Stimulated activated naive CD4-positive, alpha-beta T cell (primary cell): ENCODE measurements at places on chromosomes 7 and 10.

DNA sequence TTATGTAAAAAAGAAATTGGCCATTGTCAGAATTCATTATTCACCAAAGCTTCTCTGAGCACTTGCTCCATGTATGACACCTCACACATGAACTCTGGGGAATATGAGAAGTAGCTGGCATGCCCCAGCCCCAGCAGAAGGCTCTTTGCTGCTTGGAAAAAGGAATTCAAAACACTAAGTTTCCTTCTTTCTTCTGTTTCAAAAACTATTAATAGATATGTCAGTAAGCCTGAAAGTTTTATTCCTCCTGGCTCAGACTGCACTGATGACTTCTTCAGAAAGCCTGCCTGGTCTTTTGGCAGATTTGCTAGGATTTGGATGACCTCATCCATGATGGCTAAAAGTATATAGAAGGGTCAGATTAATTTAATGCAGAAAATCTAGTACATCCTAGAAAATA is 511.0 kb downstream of the GFRA1 start:
- no peak for DNase-seq

GRCh38 chr10:124105594-124105993 is 12.2 kb upstream of the CHST15 start:
- DNase-seq = no peak

GRCh38 chr7:27177795-27178320 is 3.7 kb upstream of the HOXA10 start:
- DNase-seq = no peak

- DNase-seq = no peak
These were observed 60.8 kb upstream of the HECTD2 start for GRCh38 chr10:91349381-91349780.

GRCh38 chr10:128729910-128730420 is 603.7 kb upstream of the MKI67 start:
- DNase-seq = no peak

GRCh38 chr10:26574783-26575182 is 122.7 kb upstream of the PDSS1 start:
- no peak for DNase-seq

GRCh38 chr7:132113536-132114371 is 462.5 kb downstream of the PLXNA4 start:
- no peak for DNase-seq

DNA sequence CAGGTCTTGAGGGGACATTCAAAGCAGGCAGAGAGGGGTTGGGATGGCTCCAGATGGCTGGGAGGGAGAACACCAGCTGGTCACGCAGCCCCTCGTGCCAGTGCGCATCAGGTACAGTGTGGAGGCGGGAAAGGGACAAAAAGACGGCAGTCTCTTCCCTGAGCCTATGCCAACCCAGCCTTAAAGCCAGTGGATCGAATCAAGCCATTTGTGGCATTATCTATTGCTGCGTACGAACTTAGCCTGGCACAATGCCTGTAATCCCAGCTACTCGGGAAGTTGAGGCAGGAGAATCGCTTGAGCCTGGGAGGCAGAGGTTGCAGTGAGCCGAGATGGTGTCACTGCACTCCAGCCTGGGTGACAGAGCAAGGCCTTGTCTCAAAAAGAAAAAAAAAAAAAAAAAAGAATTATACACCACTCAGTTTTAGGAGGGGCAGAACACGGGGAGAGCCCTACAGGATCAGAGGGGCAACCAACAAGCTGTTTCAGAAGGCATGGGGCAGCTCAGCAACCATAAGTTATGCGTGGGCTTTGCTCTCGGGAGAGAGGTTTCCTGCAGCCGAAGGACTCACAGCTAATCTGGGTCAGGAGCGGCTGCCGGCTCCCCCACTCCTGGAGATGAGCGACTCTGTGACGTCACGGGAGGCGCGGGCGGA is 356 bp upstream of the NDUFB2 start:
- peak; percentile 92 for DNase-seq

- no peak for DNase-seq
These were observed 28.2 kb downstream of the PFKP start for GRCh38 chr10:3095373-3096139.

DNA sequence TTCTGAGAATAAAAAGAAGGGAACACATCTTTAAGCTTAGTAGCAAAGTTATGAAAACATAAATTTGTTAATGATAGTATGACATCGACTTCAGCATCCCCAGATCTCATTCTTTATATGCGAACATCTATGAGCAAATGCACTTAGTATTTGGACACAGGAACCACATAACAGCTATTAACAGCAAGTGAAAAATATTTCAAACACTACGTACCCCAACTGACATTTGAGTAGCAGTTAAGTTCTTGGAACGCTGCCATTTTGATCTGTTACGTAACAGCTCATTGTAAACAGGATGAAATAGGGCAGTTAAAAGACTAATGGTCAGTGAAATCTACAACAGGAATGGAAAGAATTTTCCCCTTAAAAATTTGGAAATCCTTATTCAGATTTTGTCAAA is 428.9 kb downstream of the TNS3 start:
- DNase-seq = no peak

GRCh38 chr7:93821463-93821862 is 69.1 kb downstream of the TFPI2 start:
- DNase-seq = no peak

- DNase-seq = no peak
These were observed 69.9 kb downstream of the FAM204A start for GRCh38 chr10:118272149-118272721.

DNA sequence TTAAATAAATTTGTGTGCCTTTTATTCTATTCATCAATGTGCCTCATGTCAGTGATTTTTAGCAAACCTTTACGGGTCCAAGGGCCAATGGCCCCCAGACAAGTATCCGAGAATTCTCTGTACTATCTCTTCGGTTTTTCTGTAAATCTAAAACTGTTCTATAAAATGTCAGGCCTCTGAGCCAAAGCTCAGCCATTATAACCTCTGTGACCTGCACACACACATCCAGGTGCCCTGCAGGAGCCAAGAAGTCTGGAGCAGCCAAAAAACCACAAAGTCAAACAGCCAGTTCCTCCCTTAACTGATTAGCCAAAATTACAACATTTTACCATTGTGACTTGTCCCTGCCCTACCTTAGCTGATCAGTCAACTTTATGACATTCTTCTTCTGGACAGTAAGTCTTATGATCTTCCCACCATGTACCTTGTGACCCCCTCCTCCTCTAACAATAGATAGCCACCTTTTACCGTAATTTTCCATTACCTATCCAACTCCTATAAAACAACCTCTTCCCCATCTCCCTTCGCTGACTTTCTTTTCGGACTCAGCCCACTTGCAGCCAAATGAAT is 363.8 kb downstream of the SEMA3D start:
- DNase-seq = no peak

GRCh38 chr7:44244282-44244681 is 43.5 kb downstream of the YKT6 start:
- no peak for DNase-seq

- no peak for DNase-seq
These were observed 5.7 kb downstream of the PSMG3 start for GRCh38 chr7:1563981-1564602.

DNA sequence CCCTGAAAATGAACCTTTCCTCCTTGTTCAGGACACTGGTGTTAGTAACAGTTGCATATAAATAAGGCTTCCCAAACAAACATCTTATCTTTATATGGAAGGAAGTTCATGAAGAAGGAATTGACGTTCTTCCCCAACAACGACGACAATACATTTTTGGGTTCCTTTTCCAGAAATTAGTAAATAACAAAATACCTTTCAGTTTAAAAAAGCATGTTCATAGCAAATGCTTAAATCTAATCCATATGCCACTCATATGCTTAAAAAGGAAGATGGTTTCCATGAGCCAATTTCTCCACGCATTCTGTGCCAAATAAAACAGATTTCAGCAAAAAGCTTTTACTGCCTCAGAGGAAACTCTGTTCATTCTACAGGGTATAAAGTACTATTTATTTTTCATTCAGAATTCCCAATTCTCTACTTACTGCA is 182.6 kb downstream of the COBL start:
- no peak for DNase-seq

GRCh38 chr10:26555719-26556368 is 117.7 kb downstream of the APBB1IP start:
- DNase-seq = no peak

- no peak for DNase-seq
These were observed 306.5 kb upstream of the NEBL start for GRCh38 chr10:21203473-21204107.

- DNase-seq = no peak
These were observed 5.4 kb downstream of the ANKIB1 start for GRCh38 chr7:92251181-92251580.

GRCh38 chr7:2782121-2782520 is 62.0 kb downstream of the GNA12 start:
- no peak for DNase-seq

- no peak for DNase-seq
These were observed 143.5 kb upstream of the ASAH2 start for GRCh38 chr10:50394832-50395231.

DNA sequence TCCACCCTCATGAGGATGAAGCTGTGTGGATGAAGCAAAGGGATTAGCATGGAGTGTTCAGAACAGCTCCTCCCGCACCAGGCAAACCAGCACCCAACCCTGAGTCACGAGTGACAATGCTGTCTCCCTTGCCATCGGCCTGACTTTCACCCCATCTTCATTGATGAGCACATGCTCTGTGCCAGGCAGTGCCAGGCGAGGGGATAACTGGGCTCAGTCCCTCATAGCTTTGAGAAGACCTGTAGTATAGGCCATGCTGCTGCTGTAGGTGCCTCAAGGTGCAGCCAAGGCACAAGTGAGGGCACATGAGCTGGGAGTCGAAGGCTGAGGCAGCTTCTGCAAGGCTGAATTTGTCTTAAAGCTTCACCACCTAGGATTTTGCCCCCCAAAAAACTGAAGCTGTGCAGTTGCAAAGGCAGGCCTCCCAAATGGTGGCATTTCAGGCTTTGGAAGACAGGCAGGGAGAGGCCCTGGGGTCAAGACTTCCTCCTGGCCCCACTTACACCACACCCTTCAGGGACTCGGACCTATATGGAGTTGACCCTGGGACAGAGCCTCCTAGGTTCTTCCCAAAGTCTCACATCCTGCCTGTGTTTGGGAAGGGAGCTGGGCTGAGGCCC is 54.2 kb upstream of the GDF10 start:
- no peak for DNase-seq

DNA sequence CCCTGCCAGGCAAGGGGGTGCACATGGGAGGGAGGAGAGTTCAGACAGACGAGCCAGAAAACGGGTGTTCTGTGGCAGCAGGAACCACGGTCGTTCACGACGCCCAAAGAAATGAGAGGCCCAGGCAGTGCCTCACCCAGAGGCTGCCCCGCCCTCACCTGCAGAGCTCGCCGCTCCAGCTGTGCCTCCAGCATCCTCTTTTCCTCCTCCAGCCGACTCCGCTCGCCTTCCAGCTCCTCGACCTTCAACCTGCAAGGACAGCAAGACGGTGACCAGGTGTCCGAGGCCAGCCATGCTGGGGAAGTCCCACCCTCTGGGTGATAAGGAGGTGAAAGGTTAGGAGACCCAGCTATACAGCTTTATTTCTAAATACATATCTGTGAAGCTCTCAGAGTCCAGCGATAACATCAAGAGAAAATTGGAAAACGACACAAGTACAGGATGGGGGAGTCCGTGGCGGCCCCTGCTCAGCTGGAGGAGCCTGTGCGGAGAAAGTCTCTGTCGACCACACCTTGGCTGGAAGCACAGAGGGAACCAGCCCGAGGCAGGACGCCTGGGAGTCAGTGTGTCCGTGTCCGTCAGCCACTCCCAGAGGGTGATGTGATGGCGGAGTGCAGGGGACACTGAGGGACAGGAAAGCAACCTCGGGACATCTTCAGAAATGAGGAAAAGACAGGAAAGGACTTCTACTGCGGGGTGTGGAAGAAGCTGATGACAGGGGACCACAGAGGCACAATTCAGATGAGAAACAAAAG is 275.1 kb downstream of the MAD1L1 start:
- DNase-seq = no peak

- DNase-seq = no peak
These were observed 121.7 kb upstream of the CSTF2T start for GRCh38 chr10:51821045-51821444.

- no peak for DNase-seq
These were observed 2.4 kb downstream of the SPOCK2 start for GRCh38 chr10:72085864-72086465.

DNA sequence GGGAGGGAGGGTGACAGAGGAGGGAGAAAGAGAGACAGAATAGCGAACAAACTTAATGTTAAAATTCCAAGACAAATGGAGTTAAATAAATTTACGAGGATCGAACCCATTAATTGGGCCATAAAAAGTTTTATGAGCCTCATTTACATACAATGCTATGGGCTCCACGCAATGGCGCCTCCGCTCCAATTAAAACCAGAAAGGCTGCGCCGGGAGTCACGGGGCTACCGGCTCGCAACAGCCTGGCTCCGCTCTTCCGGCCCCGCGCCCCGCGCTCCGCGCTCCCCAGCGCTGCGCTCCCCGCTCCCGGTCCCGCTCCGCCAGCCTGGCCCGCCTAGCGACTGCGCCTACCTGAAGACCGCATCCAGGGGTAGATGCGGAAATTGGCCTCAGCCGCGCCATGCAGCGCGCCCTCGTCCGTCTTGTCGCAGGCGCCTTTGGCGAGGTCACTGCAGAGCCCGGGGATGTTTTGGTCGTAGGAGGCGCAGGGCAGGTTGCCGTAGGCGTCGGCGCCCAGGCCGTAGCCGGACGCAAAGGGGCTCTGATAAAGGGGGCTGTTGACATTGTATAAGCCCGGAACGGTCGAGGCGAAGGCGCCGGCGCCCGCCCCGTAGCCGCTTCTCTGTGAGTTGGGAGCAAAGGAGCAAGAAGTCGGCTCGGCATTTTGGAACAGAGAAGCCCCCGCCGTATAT is 513 bp downstream of the HOXA7 start:
- DNase-seq = no peak

DNA sequence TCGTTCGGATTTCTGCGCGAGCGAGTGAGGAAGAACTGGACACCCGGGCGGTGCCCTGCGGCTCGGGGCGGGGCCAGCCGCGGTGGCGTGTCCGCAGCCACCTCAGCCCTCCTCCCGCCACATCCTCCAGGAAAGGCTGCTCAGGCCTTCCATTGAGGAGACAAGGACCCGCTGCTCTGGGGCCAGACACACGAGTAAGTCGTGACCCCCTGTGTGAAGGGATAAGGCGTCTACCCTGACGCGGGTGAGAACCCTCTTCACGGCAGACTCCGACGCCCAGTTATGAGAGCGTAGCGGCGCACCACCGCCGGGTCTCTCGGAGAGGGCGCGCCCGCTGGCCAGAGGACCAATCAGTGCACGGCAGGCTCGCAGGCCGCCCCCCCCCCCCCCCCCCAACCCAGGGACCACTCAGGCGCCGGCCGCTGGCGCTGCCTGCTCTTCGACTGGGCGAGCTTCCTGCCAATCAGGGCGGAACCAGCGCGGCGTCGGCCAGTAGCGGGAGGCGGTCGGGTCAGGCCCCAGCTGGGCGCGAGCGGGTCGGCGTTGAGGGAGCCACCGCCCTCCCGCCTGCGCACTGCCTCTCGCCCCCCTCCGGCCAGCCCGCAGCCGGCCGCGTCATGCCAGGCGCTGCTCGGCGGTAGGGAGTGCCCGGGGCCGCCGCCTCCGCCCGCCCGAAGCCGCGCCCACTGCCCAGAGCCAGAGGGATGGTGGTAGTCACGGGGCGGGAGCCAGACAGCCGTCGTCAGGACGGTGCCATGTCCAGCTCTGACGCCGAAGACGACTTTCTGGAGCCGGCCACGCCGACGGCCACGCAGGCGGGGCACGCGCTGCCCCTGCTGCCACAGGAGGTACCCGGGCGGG is at the start of gene KCTD7:
Gene KCTD7, plus strand, starts transcription at position 521 of the 861 bp plus-strand sequence. Its CDS starts 184 bp downstream, at position 705.
- DNase-seq = peak; percentile 95
